ENCODE measurements at places on chromosomes 6 and 20.

DNA sequence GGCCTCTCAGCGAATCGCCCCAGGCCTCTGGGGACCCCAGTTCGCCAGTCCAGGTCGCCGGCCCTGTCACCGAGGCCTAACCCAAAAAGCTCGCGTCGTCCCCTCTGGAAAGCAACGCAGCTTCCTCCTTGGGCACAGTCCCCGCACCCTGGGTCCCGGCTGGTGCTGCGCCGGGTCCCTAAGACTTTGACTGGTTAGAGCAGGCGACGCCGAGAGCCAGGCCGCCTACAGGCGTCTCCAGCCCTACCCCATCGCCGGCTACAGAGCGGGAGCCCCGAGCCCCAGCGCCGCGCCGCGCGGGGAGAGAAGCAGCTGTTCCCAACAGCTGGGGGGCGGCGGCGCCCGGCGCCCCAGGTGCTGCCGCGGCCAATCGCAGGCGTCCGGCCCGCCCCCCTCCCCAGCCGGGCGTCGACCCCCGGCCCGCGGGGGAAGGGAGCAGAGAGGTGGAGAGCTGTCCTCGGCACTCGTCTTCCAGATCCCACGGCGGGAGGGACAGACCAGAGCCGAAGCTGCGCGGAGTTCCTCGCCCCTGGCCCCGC is 540 bp upstream of the RBM24 start:
- H3K4me3 ChIP-seq = no peak overlapping the region
- H3K36me3 ChIP-seq = no peaks in the 10 kb centered on the region
- H3K4me1 ChIP-seq = peaks cover 16% of the 10 kb centered on the region
- peak; percentile 66 for DNase-seq

DNA sequence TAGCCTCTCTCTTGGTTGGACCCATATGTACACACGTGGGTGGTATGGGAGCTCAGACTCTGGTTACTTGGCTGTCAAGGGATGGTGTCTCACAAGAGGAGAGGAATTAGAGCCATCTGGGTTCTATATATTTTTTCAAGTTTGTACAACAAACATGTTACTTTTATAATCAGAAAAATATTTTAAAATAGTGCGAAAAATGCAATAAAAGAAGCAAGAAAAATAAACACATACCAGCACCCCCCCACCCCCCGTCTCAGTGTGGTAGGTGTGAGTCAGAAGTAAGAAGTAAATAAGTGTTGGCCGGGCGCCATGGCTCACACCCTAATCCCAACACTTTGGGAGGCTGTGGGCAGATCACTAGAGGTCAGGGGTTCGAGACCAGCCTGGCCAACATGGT is 2.1 kb upstream of the TIAM2 start:
- no peak for DNase-seq
- no peak overlapping the region for H3K4me3 ChIP-seq
- H3K36me3 ChIP-seq = no peaks in the 10 kb centered on the region
- H3K4me1 ChIP-seq = peaks cover 13% of the 10 kb centered on the region
- H3K27me3 ChIP-seq = peaks cover 11% of the 10 kb centered on the region

- H3K36me3 ChIP-seq = no peaks in the 10 kb centered on the region
- H3K27me3 ChIP-seq = peaks cover 11% of the 10 kb centered on the region
- H3K4me3 ChIP-seq = no peak overlapping the region
- H3K27ac ChIP-seq = no peak overlapping the region
- no peaks in the 10 kb centered on the region for H3K4me1 ChIP-seq
- no peak for DNase-seq
Observed at GRCh38 chr20:39278230-39278788, 316.2 kb downstream of the DHX35 start.

DNA sequence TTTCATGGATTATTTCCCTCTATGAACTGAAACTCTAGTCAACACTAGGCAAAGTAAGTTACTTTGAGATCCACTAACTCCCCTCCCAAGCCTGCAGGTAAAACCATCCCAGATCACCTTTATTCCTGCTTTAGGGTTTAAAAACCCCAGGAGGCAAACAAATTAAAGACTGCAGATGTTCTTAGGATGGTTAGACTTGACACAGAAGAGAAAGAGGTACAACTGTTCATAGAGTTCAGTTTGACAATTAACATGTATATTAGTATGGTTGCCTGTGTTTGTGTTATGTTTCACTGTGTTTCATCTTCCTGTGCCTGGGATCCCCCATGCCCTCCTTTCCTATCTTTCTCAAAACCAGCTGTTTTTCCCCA is 53.5 kb downstream of the RREB1 start:
- no peak overlapping the region for H3K27ac ChIP-seq
- H3K4me1 ChIP-seq = peaks cover 39% of the 10 kb centered on the region
- no peak overlapping the region for H3K4me3 ChIP-seq
- H3K36me3 ChIP-seq = peaks cover 3% of the 10 kb centered on the region
- H3K27me3 ChIP-seq = no peaks in the 10 kb centered on the region

DNA sequence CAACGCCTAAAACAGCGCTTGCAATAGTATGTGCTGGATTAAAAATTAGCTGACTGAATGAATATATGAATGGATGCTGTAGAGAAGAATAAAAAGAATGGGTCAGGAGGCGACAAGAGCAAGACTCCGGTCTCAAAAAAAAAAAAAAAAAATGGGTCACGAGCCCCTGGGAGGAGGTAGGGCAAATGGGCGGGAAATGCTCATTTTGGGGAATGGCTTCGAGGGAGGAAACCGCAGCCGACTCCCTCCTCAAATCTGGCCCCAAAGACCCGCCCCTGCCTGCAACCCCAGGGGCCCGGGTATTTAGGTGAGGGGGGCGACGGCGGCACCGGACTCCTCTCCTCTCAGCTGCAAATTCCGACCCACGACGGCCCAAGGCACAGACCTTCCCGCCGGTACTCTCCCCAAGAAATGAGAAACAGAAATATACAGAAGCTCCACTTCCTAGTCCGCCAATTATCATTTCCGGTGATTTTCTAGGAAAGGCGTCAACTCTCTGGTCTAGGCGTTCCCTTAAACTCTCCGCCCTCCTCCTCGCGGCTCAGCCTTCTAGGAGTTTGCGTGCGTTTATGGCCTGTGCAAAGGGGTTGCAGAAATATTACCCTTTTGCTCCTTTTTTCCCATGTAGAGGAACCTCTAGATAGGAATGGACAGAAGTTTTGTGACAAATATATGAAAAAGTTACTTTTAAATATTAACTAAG is at the start of gene ZNF311:
Gene ZNF311 (minus strand): TSS at position 133 of the 703 bp plus-strand sequence. CDS start 1,361 bp downstream, outside the sequence.
- DNase-seq = peak; percentile 78
- no peaks in the 10 kb centered on the region for H3K36me3 ChIP-seq
- peak within 1 kb of the TSS; percentile 73 for H3K4me3 ChIP-seq
- H3K27me3 ChIP-seq = no peaks in the 10 kb centered on the region

DNA sequence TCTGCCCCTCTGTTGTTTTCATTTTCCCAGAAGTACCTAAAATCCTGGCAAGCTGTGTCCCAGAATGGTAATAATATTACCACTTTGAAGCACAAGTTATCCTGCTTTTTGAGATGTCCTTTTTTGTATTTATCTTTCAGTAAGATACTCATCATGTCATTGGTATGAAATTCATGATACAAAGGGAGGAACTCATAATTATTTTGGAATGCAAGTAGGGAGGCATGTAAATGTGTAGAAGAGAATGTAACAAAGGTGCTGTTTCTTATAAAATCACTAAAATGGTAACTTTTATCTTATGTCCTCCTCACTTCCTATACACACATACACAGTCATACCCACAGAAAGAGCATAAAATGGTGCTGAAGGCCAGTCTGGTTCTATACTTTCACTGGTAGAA is 109.9 kb downstream of the CD2AP start:
- H3K27me3 ChIP-seq = no peaks in the 10 kb centered on the region
- no peaks in the 10 kb centered on the region for H3K4me1 ChIP-seq
- DNase-seq = no peak

GRCh38 chr6:169663468-169663867 is 38.4 kb downstream of the WDR27 start:
- no peaks in the 10 kb centered on the region for H3K4me1 ChIP-seq
- no peak overlapping the region for H3K4me3 ChIP-seq
- peaks cover 37% of the 10 kb centered on the region for H3K36me3 ChIP-seq
- H3K27me3 ChIP-seq = no peaks in the 10 kb centered on the region
- no peak overlapping the region for H3K27ac ChIP-seq

- no peaks in the 10 kb centered on the region for H3K27me3 ChIP-seq
- no peak overlapping the region for H3K4me3 ChIP-seq
- H3K27ac ChIP-seq = no peak overlapping the region
- no peak for DNase-seq
- peaks cover 11% of the 10 kb centered on the region for H3K4me1 ChIP-seq
- no peaks in the 10 kb centered on the region for H3K36me3 ChIP-seq
Observed at GRCh38 chr6:42777126-42777822, 4.6 kb upstream of the BICRAL start.

GRCh38 chr20:63081351-63081750 is 74.6 kb upstream of the BHLHE23 start:
- no peak for DNase-seq
- H3K27ac ChIP-seq = no peak overlapping the region
- H3K36me3 ChIP-seq = no peaks in the 10 kb centered on the region
- H3K4me3 ChIP-seq = no peak overlapping the region
- H3K27me3 ChIP-seq = peaks cover 53% of the 10 kb centered on the region

- no peak for DNase-seq
- H3K27ac ChIP-seq = no peak within 1 kb of the TSS
- peaks cover 27% of the 10 kb centered on the region for H3K27me3 ChIP-seq
- no peak within 1 kb of the TSS for H3K4me3 ChIP-seq
- H3K36me3 ChIP-seq = no peaks in the 10 kb centered on the region
Observed at GRCh38 chr20:43914311-43915210, at the start of gene TOX2. TSS of gene TOX2 (plus strand) at chr20:43914852. CDS start at chr20:43914892, 40 bp downstream.

GRCh38 chr6:119476024-119476423 is 126.5 kb upstream of the MAN1A1 start:
- no peak overlapping the region for H3K4me3 ChIP-seq
- peaks cover 17% of the 10 kb centered on the region for H3K4me1 ChIP-seq
- no peaks in the 10 kb centered on the region for H3K27me3 ChIP-seq
- no peak for DNase-seq

DNA sequence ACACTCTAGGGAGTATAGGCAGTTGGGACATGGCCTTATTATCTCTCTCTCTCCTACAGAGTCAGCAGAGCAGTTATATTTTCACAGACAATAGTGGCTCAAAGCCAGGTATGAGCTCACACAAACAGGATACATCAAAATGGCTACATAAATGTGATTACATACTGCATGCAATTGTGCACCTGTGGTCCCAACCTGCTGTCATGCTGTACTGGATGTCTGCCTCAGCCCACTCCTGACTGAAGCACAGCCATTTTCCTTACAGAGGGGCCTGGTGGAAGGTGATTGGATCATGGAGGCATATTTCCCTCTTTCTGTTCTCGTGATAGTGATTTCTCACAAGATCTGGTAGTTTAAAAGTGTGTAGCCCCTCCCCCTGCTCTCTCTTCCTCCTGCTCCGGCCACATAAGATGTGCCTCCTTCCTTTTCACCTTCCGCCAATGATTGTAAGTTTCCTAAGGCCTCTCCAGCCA is 37.0 kb upstream of the SAMHD1 start:
- H3K27ac ChIP-seq = no peak overlapping the region
- no peaks in the 10 kb centered on the region for H3K27me3 ChIP-seq
- DNase-seq = no peak

DNA sequence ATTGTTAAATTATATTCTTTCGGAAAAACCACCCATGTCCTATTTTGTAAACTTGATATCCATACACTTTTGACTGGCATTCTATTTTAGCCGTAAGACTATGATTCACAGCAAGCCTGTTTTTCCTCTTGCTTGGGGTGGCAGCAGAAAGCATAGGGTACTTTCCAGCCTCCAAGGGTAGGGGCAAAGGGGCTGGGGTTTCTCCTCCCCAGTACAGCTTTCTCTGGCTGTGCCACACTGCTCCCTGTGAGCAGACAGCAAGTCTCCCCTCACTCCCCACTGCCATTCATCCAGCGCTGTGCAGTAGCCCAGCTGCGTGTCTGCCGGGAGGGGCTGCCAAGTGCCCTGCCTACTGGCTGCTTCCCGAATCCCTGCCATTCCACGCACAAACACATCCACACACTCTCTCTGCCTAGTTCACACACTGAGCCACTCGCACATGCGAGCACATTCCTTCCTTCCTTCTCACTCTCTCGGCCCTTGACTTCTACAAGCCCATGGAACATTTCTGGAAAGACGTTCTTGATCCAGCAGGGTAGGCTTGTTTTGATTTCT is 2.1 kb upstream of the ESR1 start:
- peaks cover 41% of the 10 kb centered on the region for H3K27me3 ChIP-seq
- H3K4me1 ChIP-seq = peaks cover 22% of the 10 kb centered on the region

All from common myeloid progenitor, CD34-positive (primary cell).